Immature natural killer cell (primary cell): ENCODE measurements at places on chromosomes 1 and 21.

- no peak for DNase-seq
These were observed 89.7 kb upstream of the RGS1 start for GRCh38 chr1:192485692-192486436.

DNA sequence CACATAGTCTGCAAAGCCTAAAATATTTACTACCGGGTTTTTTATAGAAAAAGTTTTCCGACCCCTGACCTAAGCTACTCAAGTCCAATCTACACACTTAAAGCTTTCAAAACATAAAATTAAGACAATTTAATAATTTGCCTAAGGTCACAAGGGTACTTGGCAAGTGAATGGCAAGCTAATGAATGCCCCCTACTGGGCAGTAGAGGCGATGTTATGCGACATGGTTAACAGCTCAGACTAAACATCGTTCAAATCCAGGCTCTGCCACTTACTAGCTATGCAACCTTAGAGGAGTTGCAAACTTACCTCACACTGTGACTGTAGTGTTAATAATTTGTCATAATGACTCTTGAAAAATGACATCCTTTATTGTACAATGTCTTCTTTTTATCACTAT, 317.2 kb upstream of the NFIA start:
- no peak for DNase-seq

DNA sequence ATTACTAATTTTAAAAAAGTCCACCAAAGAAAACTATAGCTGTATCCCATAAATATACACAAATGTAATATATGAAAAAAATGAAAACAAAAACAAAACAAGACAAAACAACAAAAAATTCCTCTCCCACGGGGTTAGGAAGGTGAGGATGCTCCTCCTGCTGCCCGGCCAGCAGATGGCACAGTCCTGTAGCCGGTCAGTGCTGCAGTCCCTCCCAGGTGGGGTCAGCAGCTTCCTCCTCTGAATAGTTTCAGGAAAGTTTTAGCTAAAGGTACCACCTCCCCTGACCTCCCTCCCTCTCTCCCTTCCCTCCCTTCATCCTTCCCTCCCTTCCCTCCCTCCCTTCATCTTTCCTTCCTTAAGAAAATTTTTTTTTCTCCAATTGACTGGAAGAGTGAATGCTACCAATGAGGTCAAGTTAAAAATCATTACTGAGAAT, 67.8 kb upstream of the BCL10 start:
- no peak for DNase-seq

- DNase-seq = no peak
These were observed 407.3 kb downstream of the SIPA1L2 start for GRCh38 chr1:232222614-232223013.

GRCh38 chr1:203361945-203362719, 11.2 kb upstream of the FMOD start:
- no peak for DNase-seq
